ENCODE measurements at places on chromosomes 4 and X.

DNA sequence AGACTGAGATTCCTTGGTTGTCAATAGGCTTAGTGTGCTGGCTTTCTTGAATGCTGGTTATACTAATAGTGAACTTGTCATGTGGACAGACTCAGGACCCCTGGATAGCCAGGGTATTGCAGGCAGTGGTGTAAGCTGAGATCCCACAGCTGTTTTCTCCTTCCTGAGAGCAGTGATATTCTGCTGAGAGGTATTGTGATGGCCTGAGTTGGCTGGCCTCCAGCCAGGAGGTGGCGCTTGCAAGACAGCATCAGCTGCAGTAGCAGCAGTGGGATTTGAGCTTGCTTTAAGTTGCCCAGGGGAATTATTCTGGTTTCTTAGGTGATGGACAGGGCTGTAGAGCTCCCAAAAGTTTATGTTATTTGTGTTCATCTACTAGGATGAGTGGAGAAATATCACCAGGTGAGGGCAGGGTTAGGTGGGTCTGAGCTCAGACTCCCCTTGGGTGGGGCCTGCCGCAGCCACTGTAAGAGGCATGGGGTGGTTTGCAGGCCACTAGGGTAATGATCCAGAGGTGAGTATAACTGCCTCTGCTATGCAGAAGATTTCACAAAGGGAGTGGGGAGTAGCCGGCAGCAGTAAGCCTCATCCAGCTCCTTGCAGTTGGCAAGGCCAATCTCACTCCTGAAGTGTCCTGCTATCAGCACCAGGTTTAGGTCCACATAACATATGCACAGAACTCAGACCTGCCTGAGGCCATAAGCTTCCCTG lies 66.2 kb downstream of the IL15 start:
- DNase-seq = no peak
- H3K27me3 ChIP-seq = no peaks in the 10 kb centered on the region
- H3K27ac ChIP-seq = no peak overlapping the region
- H3K4me1 ChIP-seq = no peaks in the 10 kb centered on the region
- no peaks in the 10 kb centered on the region for H3K36me3 ChIP-seq

- no peak for DNase-seq
- H3K4me1 ChIP-seq = no peaks in the 10 kb centered on the region
- H3K27ac ChIP-seq = no peak overlapping the region
Measured at GRCh38 chr4:188282471-188283232, 143.4 kb downstream of the TRIML1 start.

GRCh38 chr4:3263053-3263875 lies 14.3 kb downstream of the MSANTD1 start:
- H3K27ac ChIP-seq = no peak overlapping the region
- no peaks in the 10 kb centered on the region for H3K36me3 ChIP-seq
- H3K4me3 ChIP-seq = no peak overlapping the region
- H3K27me3 ChIP-seq = no peaks in the 10 kb centered on the region
- H3K4me1 ChIP-seq = no peaks in the 10 kb centered on the region
- no peak for DNase-seq

DNA sequence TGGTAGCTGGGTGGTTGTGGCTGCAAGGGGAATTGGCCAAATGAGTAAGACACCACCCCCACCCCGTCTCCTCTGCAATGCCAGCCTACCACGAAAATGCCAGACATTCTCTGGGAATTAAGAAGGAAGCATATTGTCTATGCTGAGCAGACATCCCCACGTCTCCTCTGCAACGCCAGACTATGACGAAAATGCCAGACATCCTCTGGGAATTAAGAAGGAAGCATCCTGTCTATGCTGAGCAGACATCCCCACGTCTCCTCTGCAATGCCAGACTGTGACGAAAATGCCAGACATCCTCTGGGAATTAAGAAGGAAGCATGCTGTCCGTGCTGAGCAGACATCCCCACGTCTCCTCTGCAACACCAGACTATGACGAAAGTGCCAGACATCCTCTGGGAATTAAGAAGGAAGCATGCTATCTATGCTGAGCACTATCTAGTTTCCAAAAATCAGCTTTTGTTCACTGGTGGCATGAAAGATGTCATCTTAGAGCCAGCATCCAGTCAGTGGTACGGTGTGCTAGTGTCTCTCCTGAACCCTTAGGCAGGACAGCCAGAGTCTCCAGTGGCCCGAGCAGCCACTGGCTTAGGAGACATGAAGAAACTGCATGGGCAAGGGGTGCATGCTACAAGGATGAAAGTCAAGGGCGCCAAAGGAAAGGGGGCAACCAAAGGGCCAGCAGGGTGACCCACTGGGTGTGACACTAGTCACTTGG lies 339.8 kb upstream of the FRG1 start:
- no peaks in the 10 kb centered on the region for H3K36me3 ChIP-seq
- H3K4me1 ChIP-seq = no peaks in the 10 kb centered on the region
- no peaks in the 10 kb centered on the region for H3K27me3 ChIP-seq
- DNase-seq = no peak
